ENCODE measurements at places on chromosomes 12 and 14. TPM values are rescaled to one million over a fixed set of nuclear protein-coding genes. Genes with fewer than 3 reads are reported as not detected.

The POTEM gene
- total RNA-seq = not detected

The C1R gene
- 20.0 TPM for total RNA-seq

The YBX3 gene
- total RNA-seq = 35.5 TPM

The ISM2 gene
- 1.8 TPM for total RNA-seq

The ATF7 gene
- 34.0 TPM for total RNA-seq

The IL31 gene
- total RNA-seq = not detected

The ADAM21 gene
- total RNA-seq = 0.56 TPM

The TAS2R50 gene
- 3.6 TPM for total RNA-seq

The SALL2 gene
- 32.1 TPM for total RNA-seq

The NOXRED1 gene
- total RNA-seq = 0.73 TPM

GRCh38 chr14:74975059-74975810 lies 19.8 kb upstream of the PGF start:
- DNase-seq = no peak

GRCh38 chr12:111221062-111222026 lies 147.6 kb downstream of the PHETA1 start:
- DNase-seq = no peak

- DNase-seq = no peak
These were observed 55.3 kb downstream of the RIN3 start for GRCh38 chr14:92568621-92569479.

- no peak for DNase-seq
These were observed 14.4 kb upstream of the SDR39U1 start for GRCh38 chr14:24456980-24457379.

DNA sequence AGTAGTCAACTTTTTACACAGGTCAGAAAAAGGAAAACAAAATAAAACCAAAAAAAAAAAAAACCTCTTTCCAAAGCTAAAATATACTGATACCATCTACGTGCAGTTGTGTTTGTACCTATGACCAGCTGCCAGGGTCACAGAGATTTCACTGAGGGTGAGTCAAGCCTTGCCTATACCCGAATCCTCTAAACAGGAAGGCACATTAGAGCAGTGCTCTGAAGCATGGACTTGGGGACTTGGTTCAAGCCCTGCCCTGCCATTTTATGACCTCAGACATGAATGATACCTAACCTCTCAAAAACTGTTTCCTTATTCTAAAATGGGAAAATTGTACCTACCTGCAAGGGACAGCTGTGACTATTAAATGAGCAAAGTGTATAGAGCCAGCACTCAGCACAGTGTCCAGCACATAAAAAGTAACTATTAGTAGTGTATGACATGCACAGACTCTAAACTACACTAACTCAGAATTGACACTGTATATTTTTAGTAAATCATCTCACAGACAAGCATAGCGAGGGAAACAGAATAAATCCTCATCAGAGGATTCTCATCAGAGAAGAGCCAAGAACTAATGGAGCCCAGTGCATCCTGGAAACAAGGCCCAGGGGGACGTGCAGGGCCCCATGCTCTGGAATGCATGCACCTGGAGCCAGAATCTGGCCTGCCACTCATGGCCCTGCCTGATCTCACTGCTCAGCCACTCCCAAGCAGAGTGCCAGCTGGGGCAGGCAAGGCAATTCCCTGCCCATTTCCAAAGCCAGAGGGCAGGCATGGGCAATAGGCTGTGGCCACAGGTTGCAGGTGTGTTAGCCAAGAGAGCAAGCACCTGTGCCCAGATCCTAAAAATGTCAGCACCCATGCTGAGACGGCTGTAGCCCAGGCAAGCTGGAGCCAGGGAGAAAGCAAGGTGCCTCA lies 57.0 kb downstream of the NT5DC3 start:
- no peak for DNase-seq

GRCh38 chr12:47838286-47838931 lies 18.7 kb upstream of the HDAC7 start:
- no peak for DNase-seq

DNA sequence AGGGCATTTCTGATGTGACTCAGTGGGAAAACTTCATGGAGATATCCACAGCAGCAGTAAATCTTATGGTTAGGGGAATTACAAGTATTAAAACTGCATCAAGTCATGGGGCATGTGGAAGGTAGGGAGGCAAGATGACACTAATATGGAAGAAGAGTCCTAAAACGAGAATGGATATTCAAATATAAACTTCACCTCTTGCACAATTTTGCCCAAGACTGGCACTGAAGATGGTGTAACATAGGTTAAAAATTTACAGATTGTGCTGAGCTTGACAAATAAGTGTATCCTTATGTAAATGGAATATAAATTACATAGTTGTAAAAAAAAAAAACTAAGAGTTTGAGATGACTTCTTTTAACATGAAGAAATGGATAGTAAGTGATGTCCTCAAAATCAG lies 12.8 kb downstream of the ETFRF1 start:
- DNase-seq = no peak

- no peak for DNase-seq
These were observed 3.6 kb upstream of the HRK start for GRCh38 chr12:116884871-116885270.

DNA sequence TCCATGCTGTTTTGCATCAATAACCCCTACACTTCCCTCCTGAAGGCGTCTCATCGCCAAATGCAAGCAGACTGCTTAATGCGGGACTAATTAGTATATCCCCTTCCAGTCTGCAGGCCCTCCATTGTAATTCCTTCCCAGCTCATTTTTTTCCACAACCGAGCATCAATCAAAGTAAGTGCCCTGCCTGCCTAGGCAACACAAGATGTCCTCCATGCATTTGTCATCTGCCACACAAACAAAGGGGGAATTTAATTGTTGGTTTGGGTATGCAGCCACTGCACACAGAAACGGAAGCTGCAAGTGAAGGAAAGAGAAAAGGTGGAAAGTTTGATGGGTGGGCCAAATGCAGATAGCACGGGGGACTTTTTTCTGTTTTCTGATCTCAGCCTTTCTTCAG lies 168.0 kb downstream of the EGLN3 start:
- no peak for DNase-seq

GRCh38 chr12:100987552-100988521 lies 193.3 kb downstream of the ANO4 start:
- DNase-seq = peak; percentile 43

GRCh38 chr12:106090591-106091445 lies 47.9 kb downstream of the NUAK1 start:
- DNase-seq = no peak

DNA sequence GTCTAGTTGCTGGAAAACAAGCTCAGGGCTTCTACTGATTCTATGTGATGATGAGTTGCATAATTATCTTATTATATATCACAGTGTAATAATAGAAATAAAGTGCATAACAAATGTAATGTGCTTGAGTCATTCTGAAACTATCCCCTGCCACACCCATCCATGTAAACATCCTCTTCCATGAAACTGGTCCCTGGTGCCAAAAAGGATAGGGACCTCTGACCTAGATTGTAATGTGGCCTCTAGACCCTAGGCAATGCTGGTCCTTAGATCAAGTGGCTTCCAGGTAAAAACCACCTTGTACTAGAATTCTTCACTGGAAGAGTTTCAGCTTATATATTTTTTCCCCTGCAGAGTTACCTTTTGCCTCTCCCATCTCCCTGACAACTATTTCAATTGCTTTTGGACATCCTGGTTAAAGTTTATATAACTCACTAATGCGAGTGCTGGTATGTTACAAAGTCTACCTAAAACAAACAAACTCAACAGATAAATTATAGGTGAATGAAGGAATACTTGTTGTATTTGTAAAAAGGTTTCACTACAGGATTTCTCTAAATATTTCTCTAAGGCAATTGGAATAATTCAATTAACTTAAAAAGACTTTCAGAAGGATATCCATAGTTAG lies 462.5 kb downstream of the NAV3 start:
- no peak for DNase-seq

DNA sequence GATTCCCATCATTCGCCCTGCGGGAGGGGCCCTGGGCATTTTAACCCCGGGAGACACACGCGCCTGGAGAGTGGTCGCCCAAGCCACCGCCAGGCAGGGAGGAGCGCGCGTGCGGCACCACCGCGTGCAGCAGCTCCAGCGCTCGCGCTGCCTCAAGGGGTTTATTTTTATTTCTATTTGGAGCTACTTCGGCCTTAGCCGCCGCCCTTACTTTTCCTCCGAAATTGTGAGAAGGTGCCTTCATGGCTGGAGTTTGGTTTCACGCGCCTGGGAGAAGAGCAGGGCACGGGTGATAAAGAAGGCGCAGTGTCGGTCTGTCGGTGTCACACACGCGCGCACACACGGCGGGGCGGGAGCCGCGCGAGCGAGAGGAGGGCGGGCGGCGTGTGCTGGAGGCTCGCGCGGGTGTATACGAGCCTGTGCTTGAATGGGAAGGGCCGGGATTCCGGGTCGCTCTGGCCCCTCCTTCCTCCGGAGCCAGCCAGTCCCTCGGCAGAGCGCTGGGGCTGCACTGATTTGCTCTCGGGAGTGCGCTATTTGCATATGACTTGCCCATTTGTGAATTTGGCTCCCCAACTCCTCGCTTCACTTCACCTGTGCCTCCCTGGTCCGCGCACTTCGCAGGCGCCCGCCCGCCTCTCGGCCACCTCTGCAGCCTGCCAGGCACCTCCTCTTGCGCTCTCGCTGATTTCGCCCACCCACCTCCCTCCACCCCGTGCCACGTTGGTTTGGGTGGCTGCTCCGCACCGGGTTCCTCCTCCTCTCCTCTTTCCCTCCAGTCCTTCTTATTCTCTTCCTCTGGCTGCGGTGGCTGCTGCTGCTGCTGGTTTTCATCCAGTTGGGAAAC lies 932.3 kb downstream of the DIO2 start:
- peak; percentile 55 for DNase-seq

DNA sequence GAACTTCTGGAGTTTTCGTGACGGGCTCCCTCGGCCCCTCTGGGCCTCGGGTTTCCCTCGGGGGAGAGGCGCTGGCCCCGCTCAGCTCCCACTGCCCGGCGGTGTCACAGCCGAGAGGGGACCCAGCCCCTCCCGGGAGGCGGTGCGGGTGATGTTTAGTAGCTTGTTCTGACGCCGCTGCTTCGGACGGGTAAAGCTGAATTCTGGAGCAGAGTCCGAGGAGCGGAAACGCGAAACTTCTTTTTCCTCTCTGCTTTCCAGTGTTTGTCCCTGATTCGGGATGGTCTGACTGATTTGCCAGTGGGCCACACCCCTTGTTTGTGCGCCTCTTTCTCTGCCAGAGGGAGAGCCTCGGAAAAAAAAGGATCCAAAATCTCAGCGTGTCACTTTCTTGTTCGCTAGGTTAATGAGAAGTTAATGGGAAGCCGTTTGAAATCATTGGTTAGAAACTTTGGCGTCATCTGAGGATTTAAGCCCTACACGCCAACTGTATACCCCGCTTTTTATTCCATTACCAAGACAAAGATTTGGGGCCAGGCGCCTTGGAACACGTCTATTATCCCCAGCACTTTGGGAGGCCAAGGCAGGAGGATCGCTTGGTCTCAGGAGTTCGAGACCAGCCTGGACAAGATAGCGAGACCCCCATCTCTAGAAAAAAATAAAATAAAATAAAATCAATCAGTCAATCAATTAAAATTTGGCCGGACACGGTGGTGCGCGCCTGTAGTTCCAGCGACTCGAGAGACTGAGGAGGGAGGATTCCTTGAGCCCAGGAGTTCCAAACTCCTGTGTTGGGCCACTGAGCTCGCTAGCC lies 756 bp downstream of the TULP3 start:
- peak; percentile 51 for DNase-seq

GRCh38 chr14:84343656-84344055 lies 1186.3 kb upstream of the FLRT2 start:
- DNase-seq = no peak

GRCh38 chr12:50621399-50622300 lies 116.9 kb downstream of the DIP2B start:
- DNase-seq = no peak

GRCh38 chr12:49283541-49284429 lies 11.2 kb upstream of the PRPH start:
- DNase-seq = no peak

- DNase-seq = no peak
These were observed 817.8 kb downstream of the LRFN5 start for GRCh38 chr14:42424501-42424900.

GRCh38 chr14:78292003-78292402 lies 121.8 kb downstream of the NRXN3 start:
- DNase-seq = no peak

- no peak for DNase-seq
These were observed 11.3 kb downstream of the GCN1 start for GRCh38 chr12:120183211-120183631.

DNA sequence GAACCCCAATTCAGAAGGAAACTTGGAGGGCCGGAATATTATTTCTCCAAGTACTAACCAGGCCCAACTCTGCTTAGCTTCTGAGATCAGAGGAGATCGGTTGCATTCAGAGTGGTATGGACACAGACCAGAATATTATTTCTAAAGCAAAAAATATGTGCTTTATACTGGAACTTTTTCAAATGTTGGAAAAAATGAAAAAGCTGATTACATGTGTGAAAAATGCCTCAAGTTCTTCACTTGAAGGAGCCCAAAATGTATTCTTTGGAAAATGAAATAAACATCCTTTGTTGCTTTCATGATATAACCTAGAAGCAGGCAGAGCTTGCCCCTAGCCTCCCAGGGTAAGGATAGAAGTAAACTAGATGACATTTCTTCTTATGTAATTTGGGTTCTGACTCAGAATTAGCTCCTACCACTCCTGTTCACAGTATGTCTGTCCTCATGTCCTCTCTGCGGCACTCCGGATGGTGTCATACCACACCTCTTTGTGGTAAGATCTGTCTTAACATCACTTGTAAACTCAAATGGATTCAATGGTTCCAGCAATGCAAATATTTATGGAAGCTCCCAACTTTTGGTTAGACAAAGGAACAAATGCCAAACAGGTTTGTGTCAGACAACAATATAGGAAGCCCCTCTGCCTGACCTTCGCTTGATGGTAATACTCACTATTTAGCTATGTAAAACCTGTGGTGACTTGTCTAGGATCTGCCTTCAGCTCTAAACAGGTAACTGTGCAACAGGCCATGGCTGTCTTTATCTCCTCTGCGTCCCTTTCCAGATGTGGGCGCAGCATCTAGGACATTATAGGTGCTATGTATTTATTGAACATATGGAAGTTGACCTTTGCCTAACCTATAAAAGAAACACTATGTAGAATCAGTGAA lies 178.5 kb downstream of the SSPN start:
- no peak for DNase-seq

- no peak for DNase-seq
These were observed 9.1 kb upstream of the RNF34 start for GRCh38 chr12:121390856-121391255.

DNA sequence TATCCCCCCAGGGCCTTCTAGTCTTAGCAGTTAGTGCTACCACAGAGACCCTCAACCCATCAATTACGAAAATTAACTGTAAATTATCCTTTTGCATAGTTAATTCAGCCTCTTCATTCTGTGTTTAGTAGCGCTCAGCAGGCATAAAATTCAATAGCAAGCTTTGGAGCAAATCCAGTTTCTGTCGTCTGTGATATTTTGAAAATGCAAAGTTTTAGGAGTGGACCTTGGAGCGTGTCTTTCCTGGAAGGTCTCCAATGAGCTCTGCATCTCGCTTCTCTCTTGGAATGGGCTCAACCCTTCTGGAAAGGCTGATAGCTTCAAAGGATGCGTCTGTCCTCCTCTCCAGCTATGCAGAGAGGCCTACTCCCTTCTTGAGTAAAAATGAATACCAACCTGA lies 222.9 kb downstream of the SLC15A4 start:
- no peak for DNase-seq

GRCh38 chr14:76921088-76921399 lies 94.8 kb downstream of the LRRC74A start:
- DNase-seq = no peak

All from dorsolateral prefrontal cortex (tissue), 122 donors.